ENCODE measurements at places on chromosomes 1 and 21.

- no peak for DNase-seq
Measured at GRCh38 chr1:215992620-215993019, 425.5 kb downstream of the KCTD3 start.

GRCh38 chr1:28143496-28144202 lies 32.8 kb downstream of the PTAFR start:
- DNase-seq = no peak

GRCh38 chr1:93061895-93062792 lies 16.9 kb upstream of the MTF2 start:
- DNase-seq = no peak

- no peak for DNase-seq
Measured at GRCh38 chr1:156063997-156064285, 3.0 kb downstream of the RAB25 start.

- DNase-seq = no peak
Measured at GRCh38 chr1:198549866-198550265, 9.4 kb upstream of the ATP6V1G3 start.

DNA sequence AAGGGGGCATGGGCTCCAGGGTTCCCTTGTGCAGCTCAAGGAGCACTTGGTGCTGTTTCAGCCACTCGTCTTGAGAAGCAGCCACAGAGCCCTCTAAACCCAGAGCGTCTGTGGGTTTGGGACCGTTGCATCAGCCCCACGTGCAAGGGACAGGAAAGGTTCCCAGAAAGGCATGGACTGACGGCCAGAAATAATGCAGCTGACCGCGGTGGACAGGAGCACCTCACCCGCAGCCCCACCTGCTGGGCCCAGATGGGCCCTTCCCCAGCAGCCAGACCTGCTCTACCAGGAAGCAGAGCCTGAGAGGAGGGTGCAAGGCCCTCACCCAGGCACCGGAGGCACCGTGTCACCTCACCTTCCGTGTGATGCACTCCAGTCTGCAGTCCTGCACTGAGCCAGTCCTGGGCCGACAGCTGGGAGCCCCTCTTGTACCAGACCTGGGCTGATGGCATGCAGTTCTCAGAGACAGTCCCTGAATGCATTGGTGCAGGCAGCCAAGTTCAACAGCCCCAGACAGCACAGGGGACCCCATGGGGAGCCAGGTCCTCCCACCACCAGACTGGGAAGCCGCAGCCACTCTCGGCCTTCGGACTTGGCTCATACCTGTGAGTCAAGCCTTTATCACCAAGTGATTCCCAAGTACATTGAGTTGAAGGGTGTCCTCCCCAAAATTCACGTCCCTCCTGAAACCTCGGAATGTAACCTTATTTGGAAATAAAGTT lies 4.8 kb upstream of the TFF3 start:
- no peak for DNase-seq

- DNase-seq = no peak
Measured at GRCh38 chr1:95168028-95168427, 50.9 kb downstream of the TLCD4 start.

GRCh38 chr1:2378956-2379732 lies 12.2 kb downstream of the MORN1 start:
- DNase-seq = no peak

DNA sequence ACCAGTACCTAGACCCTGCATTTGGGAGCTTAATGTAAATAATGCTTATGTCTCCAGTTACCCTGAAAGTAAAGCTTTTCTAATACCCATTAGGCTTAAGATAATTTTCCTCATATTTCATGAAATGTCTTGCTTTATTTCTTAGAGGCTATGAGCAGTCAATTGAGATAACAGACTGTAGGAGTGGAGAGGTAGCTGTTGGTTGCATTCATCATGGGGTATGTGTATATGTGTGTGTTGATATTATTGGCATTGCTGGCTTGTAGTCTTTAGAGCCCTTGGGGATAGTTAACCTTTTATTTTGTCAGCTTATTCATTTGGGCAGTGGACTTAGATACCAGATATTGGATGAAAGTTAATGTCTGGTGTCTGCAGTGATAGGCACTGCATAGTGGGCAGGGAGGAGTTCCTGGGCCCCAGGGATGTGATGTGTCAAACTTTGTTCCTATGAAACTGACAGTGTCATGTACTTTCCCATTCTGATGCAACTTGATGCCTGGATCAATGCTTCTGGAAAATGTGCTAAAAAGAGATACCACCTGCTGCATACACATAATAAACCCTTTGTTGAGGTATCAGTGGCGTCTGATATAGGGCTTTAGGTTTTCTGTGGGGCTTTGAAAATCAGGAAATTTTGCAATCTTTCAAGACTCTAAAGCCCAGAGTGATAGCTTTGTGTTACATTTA lies 83.9 kb downstream of the MAST2 start:
- no peak for DNase-seq

GRCh38 chr1:205472737-205473441 lies 17.0 kb upstream of the BLACAT1 start:
- DNase-seq = no peak

DNA sequence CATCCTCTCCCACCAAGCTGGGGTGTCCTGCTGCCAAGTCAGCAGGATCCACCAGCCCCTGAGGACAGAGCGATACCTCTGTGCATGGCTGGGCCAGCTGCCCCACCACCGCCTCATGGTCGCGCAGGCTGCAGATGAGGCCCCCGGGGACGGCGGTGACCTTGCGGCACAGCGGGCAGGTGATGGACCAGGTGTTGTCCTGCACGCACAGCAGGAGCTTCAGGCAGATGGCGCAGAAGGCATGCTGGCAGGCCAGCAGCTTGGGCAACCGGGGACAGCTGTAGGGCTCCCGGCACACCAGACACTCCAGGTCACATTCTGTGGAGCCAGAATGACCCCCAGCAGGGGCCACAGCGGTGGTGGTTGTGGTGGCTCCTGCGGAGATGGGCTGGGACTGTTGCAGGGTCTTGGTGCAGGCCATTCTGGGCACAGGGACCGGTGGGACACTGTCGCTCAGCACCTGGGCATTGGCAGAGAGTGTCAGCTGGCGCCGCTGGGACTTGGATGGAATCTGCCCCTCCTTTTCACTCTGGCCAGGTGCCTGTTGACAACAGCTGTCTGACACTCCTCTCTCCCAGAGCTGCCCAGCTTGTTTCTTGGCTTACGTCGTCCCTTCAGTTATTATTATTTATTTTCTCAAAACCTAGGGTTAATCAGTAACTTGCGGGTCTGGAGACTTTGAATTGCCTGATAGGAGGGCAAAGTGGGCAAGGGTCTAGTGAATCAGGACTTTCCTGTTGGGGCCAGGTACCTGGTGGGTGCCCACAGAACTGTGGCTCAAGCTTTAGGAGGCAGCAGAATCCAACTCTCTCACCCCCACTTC lies at the start of gene RNF186:
Gene RNF186 (minus strand): TSS at position 603 of the 823 bp plus-strand sequence. CDS start 182 bp downstream, at position 421.
- DNase-seq = no peak

Measured in stimulated activated CD4-positive, alpha-beta T cell treated with anti-CD3 and anti-CD28 coated beads, Interleukin-1b, Interleukin-23, amount 100 ng/mL, for 1 hour (primary cell).